ENCODE measurements at places on chromosomes 16 and 17.
A peak's percentile ranks its signal among the peaks of the same experiment; 100 is the strongest.

DNA sequence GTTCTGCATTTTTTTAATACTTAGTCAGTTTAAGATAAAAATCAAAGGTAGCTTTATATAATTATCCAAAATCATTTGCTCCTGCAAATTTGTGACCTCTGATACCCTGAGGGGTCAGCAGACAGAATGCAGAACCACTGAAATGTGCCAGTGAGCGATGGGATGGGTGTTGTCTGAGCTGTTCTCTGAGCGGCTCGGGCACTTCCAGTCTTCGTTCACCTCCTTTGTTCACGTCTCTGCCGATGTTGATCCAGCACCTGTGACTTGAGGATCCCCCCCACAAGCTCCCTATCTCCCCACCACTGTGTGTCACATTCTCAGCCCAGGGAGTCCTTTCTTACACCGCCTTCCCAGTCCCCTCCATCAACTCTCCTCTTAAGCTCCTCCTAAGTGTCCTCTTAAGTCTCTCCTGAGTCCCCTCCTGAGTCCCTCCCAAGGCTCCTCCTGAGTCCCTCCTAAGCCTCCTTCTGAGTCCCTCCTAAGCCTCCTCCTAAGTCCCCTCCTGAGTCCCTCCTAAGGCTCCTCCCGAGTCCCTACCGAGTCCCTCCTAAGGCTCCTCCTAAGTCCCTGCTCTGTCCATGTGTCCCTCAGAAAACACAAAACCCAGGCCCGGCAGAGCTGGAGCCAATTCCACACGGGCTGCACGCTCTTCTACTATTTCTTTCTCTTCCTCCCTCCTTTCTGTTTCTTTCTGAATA is 47.5 kb downstream of the RNF213 start:
- DNase-seq, result no peak

GRCh38 chr16:10878644-10879501 is 1.9 kb downstream of the CIITA start:
- DNase-seq, result peak; percentile 53

GRCh38 chr17:53092072-53092471 is 730.7 kb upstream of the KIF2B start:
- no peak for DNase-seq

- no peak for DNase-seq
Measured at GRCh38 chr17:68422821-68423220, 34.5 kb downstream of the WIPI1 start.

DNA sequence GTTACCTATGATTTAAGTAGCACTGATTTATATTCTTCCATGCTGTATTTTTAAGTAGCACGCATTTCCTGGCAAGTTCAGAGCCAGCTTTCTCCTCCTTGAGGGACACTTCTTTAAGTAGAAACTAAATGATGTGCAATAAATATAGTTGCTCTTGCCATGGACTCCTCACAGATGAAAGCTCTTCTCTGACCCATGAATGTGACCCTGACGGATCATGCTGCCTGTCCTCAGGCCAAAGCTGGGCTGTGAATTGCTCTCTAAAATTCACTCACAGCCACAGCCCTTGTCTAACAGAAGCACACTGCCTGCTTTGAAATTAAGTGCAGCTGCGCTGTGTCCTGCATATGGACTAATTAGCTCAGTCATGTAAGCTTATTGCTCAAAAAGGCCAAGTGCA is 438.8 kb downstream of the PMP22 start:
- no peak for DNase-seq

- DNase-seq, result no peak
Measured at GRCh38 chr16:22623351-22623781, 112.7 kb downstream of the NPIPB5 start.

DNA sequence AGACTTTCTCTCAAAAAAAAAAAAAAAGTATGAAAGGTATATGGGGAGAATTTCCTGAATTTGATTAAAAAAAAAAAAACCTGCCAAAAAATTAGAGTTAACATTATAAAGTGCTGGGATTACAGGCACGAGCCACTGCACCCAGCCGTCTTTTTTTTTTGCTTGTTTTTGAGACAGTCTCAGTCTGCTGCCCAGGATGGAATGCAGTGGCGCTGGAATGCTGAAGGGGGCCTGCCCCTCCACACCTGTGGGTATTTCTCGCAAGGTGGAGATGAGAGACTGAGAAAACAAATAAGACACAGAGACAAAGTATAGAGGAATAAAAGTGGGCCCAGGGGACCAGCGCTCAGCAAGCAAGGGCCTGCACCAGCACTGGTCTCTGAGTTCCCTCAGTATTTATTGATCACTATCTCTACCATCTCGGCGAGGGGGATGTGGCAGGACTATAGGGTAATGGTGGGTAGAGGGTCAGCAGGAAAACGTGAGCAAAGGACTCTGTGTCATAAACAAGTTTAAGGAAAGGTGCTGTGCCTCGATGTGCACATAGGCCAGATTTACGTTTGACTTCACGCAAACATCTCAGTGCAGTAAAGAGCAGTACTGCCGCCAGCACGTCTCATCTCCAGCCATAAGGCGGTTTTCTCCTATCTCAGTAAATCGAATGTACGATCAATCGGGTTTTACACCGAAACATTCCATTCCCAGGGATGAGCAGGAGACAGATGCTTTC is 117.2 kb downstream of the GOSR1 start:
- no peak for DNase-seq

DNA sequence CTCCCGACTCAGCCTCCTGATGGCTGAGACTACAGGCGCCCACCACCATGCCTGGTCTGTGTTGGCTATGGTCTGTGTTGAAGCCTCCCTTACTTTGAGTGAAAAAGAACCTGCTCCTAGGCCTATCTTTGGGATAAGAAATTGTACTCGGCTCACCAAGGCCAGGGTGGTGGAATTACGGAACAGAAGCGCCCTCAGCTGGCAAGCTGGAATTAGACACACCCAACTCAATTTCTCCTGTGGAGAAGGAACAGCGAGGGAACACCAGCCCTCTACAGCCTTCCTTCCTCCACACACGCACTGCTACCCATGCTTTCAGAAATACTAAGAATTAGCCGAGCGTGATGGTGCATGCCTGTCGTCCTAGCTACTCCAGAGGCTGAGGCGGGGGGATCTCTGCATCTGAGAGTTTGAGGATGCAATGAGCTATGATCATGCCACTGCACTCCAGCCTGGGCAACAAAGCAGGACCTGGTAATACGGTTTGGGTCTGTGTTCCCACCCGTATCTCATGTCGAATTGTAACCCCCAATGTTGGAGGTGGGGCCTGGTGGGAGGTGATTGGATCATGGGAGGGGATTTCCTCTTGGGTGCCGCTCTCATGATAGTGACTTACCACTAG is 40.1 kb upstream of the RBBP6 start:
- peak; percentile 26 for DNase-seq

DNA sequence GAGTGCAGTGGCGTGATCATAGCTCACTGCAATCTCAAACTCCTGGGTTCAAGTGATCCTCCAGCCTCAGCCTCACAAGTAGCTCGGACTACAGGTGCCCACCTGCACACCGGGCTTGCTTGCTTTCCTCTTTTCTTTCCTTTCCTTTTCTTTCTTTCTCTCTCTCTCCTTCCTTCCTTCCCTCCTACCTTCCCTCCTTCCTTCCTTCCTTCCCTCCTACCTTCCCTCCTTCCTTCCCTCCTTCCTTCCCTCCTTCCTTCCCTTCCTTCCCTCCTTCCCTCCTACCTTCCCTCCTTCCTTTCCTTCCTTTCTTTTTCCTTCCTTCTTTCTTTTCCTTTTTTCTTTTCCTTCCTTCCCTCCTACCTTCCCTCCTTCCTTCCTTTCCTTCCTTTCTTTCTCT is 225.5 kb downstream of the MRTFB start:
- no peak for DNase-seq

- no peak for DNase-seq
Measured at GRCh38 chr17:28843816-28844148, 1.2 kb upstream of the FAM222B start.

DNA sequence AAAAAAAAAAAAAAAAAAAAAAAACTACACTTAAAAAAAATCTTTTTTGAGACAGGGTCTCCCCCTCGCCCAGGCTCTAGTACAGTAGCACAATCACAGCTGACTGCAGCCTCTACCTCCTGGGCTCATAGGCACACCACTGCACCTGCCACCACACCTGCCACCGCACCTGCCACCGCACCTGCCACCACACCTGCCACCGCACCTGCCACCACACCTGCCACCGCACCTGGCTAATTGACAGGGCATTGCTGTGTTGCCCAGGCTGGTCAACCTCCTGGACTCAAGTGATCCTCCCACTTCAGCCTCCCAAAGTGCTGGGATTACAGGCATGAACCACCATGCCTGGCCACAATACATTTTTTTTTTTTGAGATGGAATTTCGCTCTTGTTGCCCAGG is 17.6 kb upstream of the WDR45B start:
- no peak for DNase-seq

GRCh38 chr17:63474174-63474573 is 2.7 kb upstream of the ACE start:
- DNase-seq, result no peak

GRCh38 chr16:87922250-87922871 is 14.0 kb downstream of the CA5A start:
- no peak for DNase-seq

DNA sequence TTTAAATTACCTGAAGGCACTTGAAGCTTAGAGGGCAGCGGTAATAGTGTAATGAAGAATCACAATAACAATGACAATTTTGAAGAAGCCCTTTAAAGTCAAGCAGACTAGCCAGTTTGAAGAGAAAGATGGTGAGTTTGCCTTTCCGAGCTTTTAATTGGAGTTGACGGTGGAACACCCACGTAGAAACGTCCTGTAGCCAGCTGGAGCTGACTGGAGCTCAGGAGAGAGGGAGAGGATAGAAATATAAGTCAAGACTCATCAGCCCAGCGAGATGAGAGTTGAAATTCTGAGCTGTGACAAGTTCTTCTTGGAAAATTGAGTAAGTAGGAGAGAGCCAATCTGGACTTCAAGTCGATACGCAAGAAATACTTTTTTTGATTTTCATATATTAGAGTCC is 91.7 kb upstream of the CACNG3 start:
- DNase-seq, result no peak

GRCh38 chr16:31010585-31011325 is at the start of gene STX1B:
Gene STX1B, minus strand, starts transcription at chr16:31010638. Its CDS starts 242 bp downstream, at chr16:31010396.
- no peak for DNase-seq

GRCh38 chr16:52099382-52099781 is 447.6 kb downstream of the TOX3 start:
- no peak for DNase-seq

DNA sequence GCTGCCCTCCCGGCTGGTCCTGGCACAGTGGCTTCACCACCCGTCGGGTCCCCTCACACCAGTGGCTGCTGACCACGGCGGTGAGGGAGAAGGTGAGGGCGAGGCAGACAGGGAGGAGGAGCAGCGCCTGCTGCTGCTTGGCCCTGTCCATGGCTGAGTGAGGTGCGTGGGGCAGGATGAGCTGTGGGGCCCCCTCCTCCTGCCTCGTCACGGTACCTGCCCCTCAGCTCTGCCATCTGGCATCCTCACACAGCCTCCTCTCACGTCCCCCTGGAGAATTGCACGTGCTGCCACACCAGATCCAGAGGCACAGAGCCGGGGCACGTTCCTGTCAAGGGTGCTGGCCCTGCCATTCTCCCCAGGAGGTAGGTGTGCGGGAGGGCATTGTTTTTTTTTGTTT is at the start of gene GSG1L2:
TSS of gene GSG1L2 (minus strand) at position 159 of the 400 bp plus-strand sequence. CDS start at position 151, 8 bp downstream.
- DNase-seq, result no peak

DNA sequence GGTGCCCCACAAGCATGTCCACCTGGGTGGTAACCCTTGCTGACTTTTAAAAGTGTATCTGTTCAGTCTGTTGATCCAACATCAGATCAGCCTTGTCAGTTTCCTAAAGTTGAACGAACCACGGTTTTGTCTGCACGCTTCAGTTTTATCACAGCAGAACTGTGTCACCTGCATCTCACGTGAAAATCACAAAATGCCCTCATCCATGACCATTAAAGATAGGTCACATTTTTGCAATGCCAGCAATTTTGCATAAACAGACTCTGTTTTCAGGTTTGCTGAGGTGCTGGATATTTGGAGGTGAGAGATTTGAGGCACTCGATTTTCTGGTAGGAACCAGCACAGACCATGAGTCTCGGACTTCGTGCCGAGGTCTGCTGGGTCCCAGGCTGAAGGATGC is 3.0 kb downstream of the METRNL start:
- no peak for DNase-seq

DNA sequence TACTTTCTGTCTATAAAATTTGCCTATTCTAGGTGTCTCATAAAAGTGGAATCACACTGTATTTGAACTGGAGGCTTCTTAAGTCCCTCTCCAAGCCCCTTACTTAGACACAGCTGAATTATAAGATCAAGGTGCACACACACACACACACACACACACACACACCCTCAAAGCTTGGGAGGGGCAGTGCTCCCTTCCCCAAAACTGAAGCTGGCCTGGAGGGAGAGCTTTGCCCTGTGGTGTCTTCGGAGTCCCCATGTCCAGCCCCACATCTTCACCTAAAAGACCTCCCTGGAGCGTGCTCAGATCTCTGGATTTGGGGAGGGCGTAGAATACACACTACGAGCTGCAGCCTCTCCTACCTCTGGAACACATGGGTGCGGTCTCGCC is 828 bp downstream of the EMP2 start:
- DNase-seq, result no peak

DNA sequence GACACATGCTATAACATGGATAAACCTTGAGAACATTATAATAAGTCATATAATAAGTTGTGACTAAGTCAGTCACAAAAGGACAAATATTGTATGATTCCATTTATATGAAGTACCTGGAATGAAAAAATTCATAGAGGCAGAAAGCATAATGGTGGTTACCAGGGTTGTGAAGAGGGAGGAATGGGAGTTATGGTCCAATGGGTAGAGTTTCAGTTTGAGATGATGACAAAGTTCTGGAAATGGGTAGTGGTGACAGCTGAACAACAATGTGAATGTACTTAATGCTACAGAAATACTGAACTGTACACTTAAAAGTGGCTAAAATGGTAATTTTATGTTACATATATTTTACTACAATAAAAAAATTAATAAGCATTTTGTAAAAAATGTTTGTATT is 49.7 kb downstream of the MYO1D start:
- no peak for DNase-seq

DNA sequence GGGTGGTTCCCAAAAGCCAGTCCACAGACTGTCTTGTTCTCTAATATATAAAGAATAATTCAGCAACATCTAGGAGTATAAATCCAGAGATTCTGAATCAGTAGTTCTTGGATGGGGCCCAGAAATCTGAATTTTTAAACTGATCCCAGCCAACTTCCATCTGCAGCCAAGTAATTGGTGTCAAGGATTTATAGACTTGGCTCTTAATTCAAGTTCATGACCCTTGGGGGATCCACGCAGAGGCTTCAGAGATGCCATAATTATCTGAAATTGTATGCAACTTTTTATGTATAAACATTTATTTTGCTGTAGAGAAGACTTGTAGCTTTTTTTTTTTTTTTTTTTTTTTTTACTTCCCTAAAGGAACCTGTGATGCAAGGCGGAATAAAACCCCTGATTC is 60.6 kb downstream of the HLF start:
- no peak for DNase-seq

All from activated CD4-positive, alpha-beta T cell treated with anti-CD3 and anti-CD28 coated beads, Interleukin-2, Interleukin-4, amounts not matched to agents 100 ng/mL and 50 ng/mL, durations not matched to agents 16 hours and 8 hours (primary cell).